Foreskin melanocyte (primary cell): ENCODE measurements at places on chromosomes 6 and 20.
A peak's percentile ranks its signal among the peaks of the same experiment; 100 is the strongest.

- peak; percentile 52 for DNase-seq
These were observed 377.7 kb downstream of the BTBD9 start for GRCh38 chr6:38262026-38262425.

GRCh38 chr6:106974336-106974998 is at the start of gene CD24:
CD24 (minus strand) TSS chr6:106974729; CDS start chr6:106974646, 83 bp downstream.
- DNase-seq, result no peak

DNA sequence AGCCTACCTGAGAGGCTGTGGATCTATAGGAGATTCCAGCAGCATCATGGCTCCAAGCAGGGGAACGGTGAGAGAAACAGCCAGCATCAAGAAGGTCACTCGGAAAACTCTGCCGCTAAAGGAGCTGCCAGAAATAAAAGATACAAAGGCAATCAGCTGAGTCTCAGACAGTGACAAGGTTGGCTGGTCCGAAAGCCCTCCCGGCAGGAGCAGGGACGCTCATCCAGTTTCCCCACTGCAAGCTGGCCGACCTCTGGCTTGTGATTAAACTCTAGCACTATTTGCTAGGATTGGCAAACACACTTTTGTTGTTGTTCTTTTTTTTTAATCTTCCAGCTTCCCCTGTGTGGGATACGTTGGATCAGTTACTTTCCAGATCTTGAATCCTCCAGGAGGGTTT is 8.7 kb downstream of the APMAP start:
- DNase-seq, result no peak

GRCh38 chr6:113626475-113626874 is 230.7 kb upstream of the MARCKS start:
- DNase-seq, result no peak

DNA sequence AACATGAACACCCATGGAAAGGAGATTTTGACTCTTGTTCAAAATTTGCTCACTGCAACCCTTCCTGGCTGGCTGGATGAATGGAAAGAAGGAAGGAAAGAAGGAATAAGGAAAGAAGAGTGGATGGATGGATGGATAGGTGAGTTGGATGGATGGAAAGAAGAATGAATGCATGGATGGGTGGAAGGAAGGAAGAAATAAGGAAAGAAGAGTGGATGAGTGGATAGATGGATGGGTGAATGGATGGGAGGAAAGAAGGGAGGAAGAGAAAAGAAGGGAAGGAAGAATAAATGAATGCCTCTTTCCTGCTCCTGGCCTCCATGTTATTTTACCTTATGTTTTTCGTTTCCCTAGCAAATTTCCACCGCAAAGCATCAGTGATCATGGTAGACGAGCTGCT is 74.2 kb upstream of the RIN2 start:
- DNase-seq, result no peak

GRCh38 chr20:57117296-57117695 is 149.1 kb downstream of the BMP7 start:
- DNase-seq, result no peak
